ENCODE measurements at places on chromosomes 3 and 15.

DNA sequence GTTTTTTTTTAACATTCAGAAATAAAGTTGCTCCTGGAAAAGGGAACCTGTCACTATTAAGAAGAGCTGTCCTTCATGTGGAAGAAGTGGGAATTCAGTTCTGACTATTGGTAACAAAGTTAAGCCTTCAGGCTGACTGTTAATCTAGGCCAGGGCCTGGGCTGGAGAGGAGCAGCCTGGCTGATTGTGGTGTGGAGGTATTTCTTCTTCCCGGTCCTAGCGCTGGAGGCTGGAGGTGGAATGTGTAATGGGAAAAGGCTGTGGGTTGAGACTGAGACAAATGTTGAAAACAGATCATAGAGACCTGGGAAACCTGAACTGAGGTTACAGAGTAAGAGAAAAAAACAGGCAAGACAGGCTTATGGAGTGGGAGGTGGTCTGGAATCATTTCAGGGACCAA, 23.8 kb upstream of the SH3BP5 start:
- DNase-seq, result no peak

- DNase-seq, result no peak
Measured at GRCh38 chr3:31391150-31391549, 141.6 kb upstream of the STT3B start.

DNA sequence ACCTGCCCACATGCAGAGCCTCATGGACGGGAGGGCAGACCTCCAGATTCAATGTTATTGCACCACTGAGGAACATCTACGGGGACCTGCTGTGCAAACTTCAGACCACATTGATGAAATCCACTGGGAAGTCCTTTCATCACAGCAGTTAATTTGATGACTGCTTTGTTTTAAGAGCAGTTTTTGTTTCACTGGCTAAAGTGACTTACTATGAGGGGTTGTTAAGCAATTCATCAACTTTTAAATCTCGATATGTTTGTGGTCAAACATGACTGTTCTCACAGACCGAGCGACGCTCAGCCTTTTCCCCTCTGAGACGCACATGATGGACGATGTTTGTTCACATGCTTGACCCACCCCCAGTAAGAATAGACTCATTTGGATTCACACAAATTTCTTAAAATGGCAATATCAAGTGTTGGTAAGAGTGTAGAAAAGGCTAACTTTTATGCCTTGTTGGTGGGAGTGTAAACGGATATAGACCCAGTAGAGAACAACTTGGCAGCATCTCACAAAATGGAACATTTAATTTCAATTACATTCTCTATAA, 35.9 kb upstream of the IREB2 start:
- DNase-seq, result no peak

DNA sequence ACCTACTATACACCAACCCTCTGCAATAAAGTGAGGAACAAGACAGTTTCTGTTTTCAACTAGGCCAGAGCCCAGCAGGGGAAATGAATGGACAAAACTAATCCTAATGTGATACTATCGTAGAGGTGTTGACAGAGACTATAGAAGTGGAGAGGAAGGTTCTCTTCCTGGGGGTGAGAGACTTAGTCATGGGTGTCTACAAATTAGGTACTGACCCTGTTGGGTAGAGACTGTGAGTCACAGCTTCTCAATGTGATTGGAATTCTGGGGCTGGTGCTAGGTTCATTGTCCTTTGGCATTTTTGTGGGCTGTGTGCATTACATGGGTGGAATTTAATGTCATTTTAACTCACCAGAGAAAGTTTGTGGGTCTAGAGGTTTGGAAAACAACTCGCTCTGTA, 79.3 kb downstream of the ADAMTSL3 start:
- DNase-seq, result no peak

- DNase-seq, result no peak
Measured at GRCh38 chr3:1971780-1972179, 126.9 kb upstream of the CNTN4 start.

- no peak for DNase-seq
Measured at GRCh38 chr3:185720326-185720725, 104.5 kb downstream of the IGF2BP2 start.

GRCh38 chr15:89500397-89501270, 4.3 kb upstream of the RHCG start:
- DNase-seq, result no peak

DNA sequence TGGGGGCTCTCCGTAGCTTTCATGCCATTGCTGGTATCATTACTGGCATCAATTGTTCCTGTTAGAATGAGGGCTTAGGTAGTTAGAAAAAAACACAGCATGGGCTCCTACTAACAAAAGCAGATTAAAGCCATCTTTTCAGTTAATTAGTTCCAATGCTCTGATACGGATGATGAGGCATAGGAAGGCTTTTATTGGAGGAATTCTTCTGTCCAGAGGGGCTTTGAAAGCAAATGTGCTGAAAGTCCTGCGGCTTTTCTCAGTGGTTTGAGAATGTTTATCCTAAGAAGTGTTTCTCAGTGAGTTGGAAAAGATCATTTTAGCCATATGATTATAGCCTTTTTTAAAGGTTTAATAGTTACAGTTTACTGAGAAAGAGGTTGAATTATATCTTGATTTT, 198.5 kb downstream of the THSD4 start:
- DNase-seq, result no peak

- DNase-seq, result no peak
Measured at GRCh38 chr3:136343873-136344555, 93.9 kb downstream of the PCCB start.

GRCh38 chr15:42053914-42054313, 33.1 kb upstream of the PLA2G4E start:
- no peak for DNase-seq

DNA sequence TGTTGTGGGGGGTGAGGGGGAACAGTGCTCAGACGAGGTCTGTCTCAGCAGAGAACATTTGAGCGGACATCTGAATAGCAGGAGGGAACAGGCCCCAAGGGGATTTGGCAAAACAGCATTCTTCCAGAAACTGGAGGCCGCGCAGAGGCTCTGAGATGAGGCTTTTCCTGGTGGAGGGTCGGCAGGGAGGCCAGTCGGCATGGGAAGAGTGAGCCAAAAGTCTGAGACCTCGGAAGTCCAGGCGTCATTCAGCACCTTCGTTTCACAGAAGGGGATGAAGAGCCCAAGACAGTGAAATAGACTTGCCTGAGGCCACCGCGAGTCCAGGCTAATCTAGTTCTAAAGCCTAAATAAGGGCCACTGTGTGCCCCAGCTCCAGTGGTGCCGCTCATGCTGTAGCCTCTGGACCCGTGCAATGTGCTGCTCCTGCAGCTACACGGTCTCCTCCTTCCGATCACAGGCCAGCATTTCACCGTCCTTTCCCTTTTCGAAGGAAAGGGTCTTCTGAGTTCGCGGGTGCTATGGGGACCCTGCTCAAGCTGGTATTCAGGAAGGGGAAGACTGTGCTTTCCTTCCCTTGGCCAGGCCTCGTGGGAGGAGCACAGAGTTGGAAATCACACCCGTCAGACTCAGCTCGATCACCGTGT, 24.4 kb downstream of the LSM3 start:
- DNase-seq, result no peak

DNA sequence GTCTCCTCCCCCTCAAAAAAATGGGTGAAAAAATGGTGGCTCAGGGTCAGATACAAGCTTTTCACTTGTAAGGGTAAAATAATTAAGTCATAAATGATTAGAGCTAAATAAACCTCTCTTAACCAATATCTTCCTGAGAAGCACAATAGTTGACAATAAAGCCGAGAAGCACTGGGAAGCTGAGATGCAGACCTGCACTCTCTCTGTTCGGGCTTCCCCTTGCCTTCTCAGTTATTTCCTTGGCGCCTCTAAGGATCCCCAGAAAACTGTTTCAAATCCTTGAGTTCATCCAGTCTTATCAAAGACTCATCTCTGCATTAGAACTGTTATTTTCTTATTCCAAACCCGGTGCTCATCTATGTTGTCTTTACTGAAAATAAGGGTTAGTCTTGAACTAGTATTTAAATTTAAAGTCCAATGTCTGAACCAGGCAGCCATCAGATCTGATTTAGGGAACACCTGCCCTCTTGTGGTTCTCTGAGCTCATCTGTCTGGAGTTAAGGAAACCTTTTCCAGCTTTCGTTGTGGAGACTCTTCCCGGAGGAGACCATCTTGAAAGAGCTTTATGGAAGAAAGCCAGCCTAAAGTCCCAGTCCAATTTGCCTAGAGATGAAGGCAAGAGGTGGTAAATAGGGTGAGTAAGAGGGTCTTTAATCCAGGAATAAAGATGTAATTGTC, 256.4 kb upstream of the MCTP2 start:
- peak; percentile 60 for DNase-seq

DNA sequence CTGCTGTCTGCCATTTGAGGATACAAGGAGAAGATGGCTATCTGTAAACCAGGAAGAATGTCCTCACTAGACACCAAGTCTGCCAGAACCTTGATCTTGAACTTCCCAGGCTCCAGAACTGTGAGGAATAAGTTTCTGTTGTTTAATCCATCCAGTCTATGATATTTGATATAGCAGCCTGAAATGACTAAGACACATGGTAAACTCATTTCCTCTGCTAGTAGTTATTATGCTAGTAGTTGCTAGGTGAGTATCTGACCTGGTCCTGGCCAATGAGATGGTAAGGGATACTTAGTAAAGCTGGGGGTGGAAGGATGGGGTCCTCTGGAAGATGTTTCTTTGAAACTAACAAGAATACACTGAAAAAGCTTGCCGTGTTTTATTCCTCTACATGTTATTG, 280.7 kb upstream of the ARHGEF26 start:
- DNase-seq, result no peak

- DNase-seq, result peak; percentile 56
Measured at GRCh38 chr3:179957264-179957845, 79.4 kb downstream of the PEX5L start.

DNA sequence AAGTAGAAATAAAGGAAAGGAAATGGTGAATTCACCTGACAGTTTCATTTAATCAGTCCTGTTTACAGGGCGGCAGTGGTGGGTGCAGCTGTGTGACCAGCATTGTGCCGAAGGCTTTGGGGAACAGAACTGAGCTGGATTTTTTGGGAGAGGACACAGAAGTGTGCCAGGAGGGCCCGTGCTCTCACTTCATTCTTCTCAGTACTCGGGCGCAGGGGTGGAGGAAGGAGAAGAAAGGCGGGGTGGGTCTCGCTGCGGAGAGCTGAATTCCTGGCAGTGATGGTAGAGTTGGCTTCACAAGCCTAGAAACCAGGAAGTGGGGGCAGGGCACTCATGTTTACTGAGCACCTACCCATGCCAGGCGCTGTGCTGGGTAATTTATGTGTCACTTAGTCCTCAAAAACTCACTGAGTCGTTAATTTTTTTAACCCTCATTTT, 64.6 kb downstream of the CRTC3 start:
- DNase-seq, result peak; percentile 50

GRCh38 chr15:92906563-92907081, 6.5 kb downstream of the CHD2 start:
- DNase-seq, result no peak

GRCh38 chr3:179416681-179417080, 34.6 kb downstream of the GNB4 start:
- no peak for DNase-seq

DNA sequence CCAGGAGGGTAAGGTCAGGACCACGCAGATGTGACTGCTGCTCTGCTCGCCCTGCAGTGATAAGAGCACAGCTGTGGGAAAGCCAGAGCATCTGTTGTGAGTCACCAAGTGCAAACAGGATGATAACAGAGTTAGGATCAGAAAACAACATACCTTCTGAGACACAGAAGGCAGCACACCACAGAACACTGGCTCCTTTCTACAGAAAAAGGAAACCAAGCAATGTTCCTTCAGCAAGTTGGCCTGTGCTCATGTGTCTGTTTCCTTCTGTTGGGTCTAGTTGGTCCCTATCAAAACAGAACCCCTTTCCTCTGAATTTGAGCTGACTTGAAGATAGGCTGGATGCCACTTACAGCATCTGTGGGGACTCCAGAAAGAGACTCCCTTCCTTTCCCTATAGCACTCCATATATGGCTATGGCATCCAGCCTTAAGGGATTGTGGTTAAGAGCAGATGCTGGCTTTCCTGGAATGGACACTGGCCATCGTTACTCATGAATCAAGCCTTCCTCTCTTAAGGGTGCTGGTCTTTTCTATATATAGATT, 440.7 kb upstream of the THBS1 start:
- DNase-seq, result no peak

DNA sequence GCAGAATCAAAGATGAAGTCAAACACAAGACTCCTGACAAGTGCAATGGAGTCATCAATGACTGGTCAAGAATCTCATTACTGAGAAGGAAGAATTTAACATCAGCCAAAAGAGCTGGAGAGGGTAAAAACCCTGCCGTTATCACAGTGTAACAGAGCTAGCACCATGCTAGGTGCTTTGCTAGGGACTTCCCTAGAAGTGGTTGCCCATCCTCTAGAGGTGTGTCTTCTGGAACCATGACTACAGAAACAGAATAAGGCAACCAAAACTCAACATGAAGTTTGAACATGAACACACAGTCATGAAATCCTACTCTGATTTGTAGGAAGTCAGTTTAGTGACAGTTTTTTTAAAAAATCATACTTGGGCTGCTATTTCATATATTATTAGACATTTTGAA, 9.5 kb downstream of the ACAD11 start:
- DNase-seq, result no peak

All from NCI-H1092 treated with DMSO at 0.1 percent for 48 hours (cell line).